Calu3 (cell line): ENCODE measurements at places on chromosomes 3 and 15.

DNA sequence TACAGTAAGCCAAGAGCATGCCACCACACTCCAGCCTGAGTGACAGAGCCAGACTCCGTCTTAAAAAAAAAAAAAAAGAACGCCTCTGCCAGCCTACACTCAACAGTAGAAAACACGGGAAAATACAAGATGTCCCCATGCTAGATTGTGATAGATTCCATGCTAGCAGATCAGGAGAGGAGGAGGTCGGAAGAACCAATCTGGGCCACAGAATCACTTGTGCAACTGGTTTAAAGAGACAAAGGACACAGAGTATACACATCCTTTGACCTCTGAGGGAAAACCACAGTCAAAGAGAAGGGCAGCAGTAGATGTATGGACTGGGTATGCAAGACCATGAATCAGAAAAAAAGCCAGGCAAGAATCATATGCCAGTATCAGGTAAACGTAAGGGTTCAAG is 15.9 kb downstream of the TBL1XR1 start:
- no peak for DNase-seq

DNA sequence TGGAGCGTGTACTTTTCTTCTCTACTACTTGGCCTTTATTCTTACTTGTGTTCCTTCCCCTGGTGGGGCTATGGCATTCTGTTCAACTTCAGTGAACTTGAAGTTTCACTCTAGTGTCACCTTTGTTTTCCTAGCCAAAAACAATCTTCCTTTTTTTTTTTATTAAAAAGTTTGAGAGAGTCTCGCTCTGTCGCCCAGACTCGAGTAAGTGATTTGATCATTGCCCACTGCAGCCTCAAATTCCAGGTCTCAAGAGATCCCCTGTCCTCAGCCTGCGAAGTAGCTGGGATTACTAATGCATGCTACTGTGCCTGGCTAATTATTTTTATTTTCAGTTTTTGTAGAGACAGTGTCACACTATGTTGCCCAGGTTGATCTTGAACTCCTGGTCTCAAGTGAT is 124.8 kb downstream of the SST start:
- DNase-seq = no peak

DNA sequence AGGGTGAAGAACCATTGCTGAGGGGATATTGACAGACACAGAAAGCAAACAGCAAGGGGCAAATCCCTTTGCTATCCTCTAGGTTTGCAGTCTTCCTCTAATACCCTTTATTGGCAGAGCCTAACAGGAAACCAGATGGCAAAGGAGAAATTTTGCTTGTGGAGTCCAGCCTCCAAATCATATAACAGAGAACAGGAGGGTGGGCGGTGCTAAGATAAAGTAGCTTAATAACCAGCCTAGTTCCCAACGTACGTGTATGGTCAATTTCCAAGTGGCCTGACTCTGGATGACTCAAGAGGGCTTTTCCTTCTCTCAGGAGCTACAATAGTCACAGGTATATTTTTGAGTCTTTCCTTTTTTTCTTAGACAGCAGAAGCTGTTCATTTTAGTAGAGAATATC is 404.5 kb downstream of the PDCD6IP start:
- DNase-seq = no peak

DNA sequence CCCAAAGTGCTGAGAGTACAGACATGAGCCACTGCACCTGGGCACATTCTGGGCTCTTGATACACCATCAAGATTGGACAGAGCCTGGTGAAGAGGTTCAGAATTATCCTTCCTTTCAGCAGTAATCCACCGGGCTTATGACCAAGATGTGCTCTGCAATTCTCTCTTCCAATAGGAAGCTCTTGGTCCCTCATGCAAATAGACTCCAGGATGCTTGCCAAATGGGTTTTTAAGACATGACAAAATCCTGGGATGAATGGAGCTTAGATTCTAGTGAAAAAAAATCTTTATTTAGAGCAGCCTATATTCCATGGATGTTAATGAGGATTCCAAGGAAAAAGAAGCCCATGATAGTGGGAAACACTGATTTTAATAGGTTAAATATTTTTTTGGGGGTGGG is 119.1 kb downstream of the SV2B start:
- no peak for DNase-seq

DNA sequence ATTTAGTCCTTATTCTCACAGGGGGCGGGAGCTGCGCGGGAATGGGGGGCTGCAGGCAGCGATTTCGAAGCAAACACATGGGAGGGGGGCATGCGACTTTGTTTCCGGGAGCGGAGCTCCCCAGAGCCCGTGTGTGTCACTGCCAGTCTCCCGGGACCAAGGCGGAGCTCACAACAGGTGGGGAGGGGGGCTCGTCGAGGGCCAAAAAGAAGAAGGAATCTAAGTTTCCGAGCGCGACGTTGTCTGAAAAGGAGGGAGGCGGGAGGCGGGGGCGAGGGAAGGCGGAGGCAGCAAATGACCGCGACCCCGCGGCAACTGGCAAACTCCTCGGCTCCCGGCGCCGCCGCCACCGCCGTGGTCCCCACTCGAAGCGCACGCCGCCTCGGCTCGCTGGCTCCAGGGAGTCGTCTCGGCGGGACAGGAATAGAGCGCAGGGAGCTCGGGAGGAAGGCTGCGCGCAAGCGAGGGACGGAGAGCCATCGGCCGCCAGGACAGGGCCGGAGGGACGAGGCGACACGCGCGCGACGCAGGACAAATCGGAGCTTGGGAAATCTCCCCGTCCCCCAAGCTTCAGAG is 1.4 kb downstream of the FOXP1 start:
- peak; percentile 53 for DNase-seq

DNA sequence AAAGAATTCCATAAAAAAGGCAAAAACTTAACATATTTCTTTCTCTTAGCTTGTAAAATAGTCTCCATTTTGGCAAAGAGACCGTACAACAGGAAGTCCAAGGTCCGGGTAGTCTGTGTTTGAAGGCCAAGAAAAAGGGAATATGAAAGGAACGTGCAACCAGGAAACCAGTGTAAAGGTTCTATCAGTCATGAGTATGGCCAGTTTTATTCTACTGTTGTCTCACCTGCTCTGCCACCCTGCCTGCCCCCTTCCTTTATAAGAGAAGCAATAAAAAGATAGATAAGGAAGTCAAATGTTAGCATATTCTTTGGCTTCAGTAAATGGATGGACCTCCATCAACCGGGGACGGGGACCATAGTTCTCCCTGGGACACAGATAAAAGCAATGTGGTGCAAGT is 370.6 kb upstream of the ROBO2 start:
- DNase-seq = no peak
